NCI-H2171 treated with DMSO at 0.1 percent for 48 hours (cell line): ENCODE measurements at places on chromosomes 3 and 15.
A peak's percentile ranks its signal among the peaks of the same experiment; 100 is the strongest.

GRCh38 chr3:132343018-132343612, 25.9 kb downstream of the ACP3 start:
- DNase-seq, result peak; percentile 51

GRCh38 chr3:155869691-155870090, 759 bp upstream of the GMPS start:
- DNase-seq, result no peak

GRCh38 chr15:36062357-36062756, 516.4 kb upstream of the DPH6 start:
- no peak for DNase-seq

GRCh38 chr15:70576276-70576675, 187.1 kb downstream of the UACA start:
- DNase-seq, result no peak

GRCh38 chr15:38059665-38060064, 125.2 kb downstream of the TMCO5A start:
- DNase-seq, result no peak

DNA sequence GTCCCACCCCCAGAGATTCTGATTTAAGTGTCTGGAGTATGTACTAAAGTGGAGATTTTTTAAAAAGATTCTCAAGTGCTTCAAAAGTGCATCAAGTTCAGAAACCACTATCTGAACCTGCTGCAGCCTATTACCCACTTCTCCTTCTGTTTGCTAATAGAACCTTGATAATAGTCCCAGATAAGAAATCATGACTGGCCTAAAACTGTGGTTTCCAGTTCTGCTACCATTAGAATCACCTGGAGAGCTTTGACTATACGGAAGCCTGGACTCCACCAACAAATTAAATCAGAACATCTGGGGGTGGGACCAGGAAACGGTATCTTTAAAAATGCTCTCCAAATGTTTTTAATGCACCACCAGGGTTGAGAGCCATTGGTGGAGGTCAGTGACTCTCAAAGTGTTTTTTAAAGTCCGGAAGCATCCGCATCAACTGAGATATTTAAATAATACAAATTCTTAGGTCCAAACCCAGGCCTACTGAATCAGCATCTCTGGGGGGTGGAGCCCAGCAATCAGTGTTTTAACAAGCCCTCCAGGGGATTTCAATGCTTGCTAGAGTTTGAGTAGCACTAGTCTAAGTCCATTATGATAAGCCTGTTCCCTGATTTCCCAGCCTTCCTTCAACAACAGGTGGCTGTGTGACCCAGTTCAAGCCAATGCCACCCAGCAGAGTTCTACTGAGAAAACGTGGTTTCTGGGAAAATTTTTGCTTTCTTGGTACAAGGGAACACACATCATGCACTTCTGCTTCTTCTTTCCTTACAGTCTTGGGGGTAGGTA, 45.4 kb upstream of the TIPARP start:
- no peak for DNase-seq

DNA sequence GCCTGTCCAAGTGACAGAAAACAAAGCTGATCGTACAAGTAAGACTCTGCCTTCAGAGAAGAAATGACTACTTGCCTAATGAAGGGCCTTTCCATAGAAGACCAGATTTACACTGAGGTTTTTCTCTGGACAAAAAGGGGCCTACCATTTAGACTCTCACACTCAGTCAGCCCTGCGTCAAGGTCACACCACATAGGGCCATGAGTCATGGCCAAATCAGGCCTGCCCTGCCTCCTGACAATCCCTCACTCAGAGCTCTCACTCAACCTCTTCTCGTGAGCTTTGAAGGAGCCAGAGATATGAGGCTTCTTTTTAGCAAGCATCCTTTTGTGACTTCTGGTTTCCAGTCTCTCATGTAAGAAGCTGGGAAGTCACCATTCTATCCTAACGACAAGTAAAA, 68.1 kb upstream of the NMNAT3 start:
- no peak for DNase-seq

DNA sequence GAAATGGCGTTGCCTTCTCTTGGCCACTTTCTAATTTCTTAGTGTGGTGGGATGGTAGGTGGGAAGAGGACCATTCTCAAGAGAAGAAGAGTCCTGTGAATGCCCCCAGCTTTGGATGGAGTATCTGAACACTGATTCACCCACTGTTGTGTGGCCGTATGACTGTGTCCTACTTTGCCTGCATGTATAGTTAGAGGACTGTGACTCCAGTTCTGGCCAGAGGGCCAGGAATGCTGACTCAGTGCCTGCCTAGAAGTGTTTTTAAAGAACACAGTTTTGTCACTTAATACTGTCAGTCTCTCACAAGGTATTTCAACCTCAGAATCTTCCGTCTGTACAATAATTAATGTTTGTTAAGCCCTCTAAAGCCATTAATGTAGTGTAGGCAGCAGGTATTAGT, 2.1 kb downstream of the SEC61A1 start:
- no peak for DNase-seq

GRCh38 chr3:168417016-168417415, 321.3 kb upstream of the GOLIM4 start:
- no peak for DNase-seq
